ENCODE measurements at places on chromosomes 2 and 18.

- peak; percentile 39 for DNase-seq
These were observed 239.5 kb downstream of the WDR7 start for GRCh38 chr18:56890632-56891031.

GRCh38 chr18:40866013-40866645 lies 1088.9 kb upstream of the PIK3C3 start:
- peak; percentile 14 for DNase-seq

- DNase-seq: peak; percentile 51
These were observed 516 bp downstream of the EIF2AK2 start for GRCh38 chr2:37156071-37156856.

DNA sequence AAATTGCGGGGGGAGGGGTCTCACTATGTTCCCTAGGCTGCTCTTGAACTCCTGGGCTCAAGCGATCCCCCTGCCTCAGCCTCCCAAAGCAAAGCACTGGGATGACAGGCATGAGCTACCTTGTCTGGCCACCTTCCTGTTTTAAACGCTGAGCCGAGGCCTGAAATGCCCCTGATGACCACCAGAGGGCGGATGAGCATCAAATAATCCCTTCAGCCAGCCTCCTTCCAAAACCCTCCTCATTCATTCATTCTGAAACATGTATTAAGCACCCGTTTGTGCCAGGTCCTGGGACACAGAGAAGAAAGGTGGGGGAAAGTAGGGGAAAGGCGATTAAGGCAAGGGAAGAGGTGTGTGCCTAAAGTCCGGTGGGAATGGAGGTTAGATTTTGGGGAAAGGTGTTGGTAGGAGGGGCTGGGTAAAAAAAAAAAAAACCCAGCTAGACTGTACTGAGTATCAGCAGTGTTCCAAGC lies 30.7 kb upstream of the PTMA start:
- DNase-seq: peak; percentile 58

- DNase-seq: no peak
These were observed 50.9 kb upstream of the GPD2 start for GRCh38 chr2:156385242-156385641.

DNA sequence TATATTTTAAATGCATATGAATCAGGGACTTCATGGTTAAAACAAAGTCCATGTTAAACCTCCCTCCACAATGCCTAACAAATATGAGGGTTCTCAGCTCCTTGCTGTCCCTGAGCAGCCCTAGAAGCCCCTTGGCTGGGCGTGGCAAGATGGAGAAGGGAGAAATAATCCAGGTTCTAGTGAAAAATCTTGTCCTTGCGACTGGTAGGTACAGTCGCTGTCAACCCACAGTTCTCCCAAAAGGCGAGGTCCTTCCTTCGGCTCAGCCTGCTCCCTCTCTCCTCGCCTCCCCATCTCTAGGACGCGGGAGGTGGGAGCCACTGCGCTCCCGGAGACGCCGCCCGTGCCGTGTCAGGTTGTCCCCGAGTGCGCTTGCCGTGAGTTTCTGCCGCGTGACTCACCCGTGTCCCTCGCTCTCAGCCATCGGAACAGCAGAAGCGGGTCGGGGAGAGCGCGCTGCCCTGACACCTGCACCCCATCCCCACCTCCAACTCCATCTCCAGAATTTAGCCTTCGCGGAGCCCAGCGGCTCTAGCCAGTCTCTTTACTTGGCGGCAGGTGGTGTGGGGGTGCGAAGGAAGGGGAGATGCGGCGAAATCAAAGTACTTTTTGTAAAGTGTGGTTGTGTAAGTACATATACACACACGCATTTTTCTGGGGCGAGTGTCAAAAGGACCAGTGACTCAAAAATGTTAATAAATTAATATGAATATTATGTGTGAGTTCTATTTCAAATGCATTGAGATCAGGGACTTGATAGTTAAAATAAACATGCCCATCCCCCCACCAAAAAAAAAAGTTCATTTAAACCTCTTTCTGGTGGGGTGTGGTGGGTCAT lies 65.1 kb upstream of the TMEM17 start:
- no peak for DNase-seq

- no peak for DNase-seq
These were observed 1749.0 kb upstream of the CELF4 start for GRCh38 chr18:39314595-39314994.

DNA sequence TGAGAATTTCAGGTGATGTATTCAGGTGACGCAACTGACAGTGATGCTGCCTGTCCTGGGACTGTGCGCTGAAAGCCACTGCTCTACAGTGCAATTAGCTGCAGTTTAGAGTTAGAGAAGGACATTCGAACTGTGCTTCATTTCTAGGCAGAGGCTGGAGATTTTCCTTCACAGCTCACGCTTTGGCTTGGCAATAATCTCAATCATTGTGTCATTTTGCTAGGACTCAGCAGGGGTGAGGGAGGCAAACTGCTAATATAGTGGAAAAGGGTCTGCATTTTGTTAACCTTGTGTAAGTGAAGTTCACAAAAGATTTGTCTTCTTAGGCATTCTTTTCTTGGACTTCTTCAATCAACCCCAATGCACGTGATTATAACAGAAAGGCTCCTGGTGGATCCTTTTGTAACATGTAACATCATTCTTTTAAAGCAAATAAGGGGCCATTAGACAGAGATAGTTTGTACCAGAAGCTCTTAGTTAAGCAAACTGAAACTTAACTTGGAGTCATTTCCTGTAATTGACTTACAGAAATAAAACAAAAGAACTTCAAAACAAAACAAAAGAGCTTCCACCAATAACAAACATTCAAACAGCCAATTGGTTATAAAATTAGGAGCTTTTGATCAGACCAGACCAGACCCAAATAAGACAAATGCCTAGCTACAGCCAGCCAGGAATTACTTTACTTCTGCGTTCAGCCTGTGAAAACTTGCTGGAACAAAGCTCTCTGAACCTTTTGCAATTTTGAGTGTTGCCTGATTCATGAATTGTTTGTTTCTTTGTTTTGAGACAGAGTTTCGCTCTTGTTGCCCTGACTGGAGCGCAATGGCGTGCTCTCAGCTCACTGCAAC lies 1376.3 kb upstream of the CELF4 start:
- no peak for DNase-seq

DNA sequence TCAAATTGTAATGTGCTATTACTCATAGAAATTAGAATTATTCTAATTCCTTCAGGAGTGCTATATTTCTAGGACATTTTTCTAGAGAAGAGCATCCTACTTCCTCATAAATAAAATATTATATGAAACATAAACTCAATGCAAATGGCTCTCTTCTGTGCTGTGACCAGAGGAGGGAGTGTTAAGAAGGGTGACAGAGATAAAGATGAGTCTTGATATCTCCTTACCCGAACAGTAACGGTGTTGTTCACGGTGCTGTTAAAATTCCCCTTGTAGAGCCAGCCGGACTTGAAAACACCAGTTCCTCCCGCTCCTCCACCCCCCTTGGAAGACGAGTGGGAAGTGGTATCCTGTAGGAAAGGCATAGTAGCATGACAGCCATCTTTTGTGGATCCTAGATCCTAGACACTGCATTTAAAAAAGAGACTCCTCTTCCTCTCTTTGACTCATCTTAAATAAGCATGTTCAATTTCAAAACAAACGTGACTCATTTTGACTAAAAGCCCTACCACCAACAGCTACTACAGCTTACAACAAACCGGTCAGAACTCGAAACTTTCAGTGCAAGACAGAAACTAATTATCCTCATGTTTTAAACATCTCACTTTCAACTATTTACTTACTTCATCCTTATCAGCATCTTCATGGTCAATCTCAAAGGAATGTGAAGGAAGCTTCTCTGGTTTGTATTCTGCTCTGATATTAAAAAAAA lies 156.3 kb downstream of the DOCK10 start:
- no peak for DNase-seq

DNA sequence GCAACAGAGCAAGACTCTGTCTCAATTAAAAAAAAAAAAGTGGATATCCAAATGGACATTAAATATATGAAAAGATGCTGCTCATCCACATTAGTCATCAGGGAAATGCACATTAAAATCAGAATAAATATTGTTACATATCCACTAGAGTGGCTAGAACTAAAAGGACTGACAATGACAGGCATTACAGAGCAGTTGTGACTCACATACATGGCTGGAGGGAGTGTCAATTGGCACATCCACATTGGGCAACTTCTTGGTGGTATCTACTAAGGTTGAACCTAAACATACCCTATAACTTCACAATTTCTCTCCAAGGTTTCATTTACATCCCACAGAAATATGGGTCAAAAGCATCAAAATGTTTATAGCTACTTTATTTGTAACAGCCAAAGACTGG lies 14.0 kb upstream of the DNER start:
- peak; percentile 18 for DNase-seq

DNA sequence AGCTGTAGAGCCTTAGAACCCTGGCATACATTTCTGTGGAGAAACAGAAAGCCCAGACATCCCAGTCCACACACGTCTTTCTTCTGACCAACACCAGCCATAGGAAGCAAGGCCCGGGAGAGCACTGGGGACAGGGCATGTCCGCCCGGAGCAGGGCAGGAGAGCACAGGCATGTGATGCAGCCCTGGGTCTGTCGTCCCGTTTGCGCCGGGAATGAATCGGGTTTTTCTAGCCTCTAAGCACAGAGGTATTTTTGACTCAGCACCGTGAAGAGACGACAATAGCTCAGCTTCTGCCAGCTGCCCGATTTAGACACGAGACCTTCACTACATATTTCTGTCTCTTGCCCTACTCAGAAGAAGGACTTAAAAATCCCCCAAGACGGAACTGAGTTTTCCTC lies 7.3 kb upstream of the AMMECR1L start:
- DNase-seq: no peak

- DNase-seq: no peak
These were observed 616.1 kb upstream of the PKDCC start for GRCh38 chr2:41431756-41432155.

- peak; percentile 0 for DNase-seq
These were observed 402.5 kb downstream of the STK39 start for GRCh38 chr2:167844714-167845530.

DNA sequence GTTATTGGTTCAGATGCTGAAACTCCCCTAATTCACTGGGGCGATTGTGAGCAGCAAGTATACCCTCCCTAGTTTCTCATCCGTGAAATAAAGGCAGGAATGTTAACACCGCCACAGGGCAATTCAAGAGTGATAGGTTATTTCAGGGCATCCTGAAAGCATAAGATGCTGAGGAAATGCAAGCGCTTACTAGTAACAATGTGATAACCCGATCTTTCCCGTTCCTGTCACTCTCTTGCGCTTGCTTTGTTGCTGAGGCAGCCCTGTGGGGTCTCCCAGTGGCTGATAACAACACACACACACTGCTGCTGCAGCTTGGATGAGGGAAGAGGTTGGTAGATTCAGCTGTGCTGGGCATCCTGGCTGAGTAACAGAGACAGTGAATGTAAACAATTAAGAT lies 259.3 kb downstream of the AGPS start:
- no peak for DNase-seq

GRCh38 chr2:195657634-195658540 lies 861 bp downstream of the SLC39A10 start:
- peak; percentile 66 for DNase-seq

- DNase-seq: no peak
These were observed 1.1 kb upstream of the PREB start for GRCh38 chr2:27135478-27135955.

GRCh38 chr18:12515550-12515949 lies 107.8 kb downstream of the PRELID3A start:
- DNase-seq: no peak

GRCh38 chr18:70491734-70492348 lies 203.0 kb downstream of the SOCS6 start:
- peak; percentile 24 for DNase-seq

Data from MG63 (cell line).